ENCODE measurements at places on chromosomes 1 and 21. TPM values are rescaled to one million over a fixed set of nuclear protein-coding genes. Genes with fewer than 3 reads are reported as not detected.

The SLC1A7 gene
- total RNA-seq: 3.7 TPM

The POU3F1 gene
- total RNA-seq: 1.3 TPM

The CD2 gene
- 1.1 TPM for total RNA-seq

GRCh38 chr1:165444897-165445370 is at the start of gene RXRG:
Gene RXRG, minus strand, starts transcription at chr1:165445126. Its CDS starts 233 bp downstream, at chr1:165444893.
- DNase-seq: no peak

The OR2M3 gene
- total RNA-seq: not detected
